ENCODE measurements at places on chromosomes 12 and 14. TPM values are rescaled to one million over a fixed set of nuclear protein-coding genes. Genes with fewer than 3 reads are reported as not detected.

The KCNH3 gene
- total RNA-seq = not detected

The MGST1 gene
- 21.2 TPM for total RNA-seq

The MYF6 gene
- total RNA-seq = 335 TPM

The DPF3 gene
- 23.0 TPM for total RNA-seq

The GPATCH2L gene
- total RNA-seq = 63.5 TPM

The AHNAK2 gene
- total RNA-seq = 2.0 TPM

The DYNLL1 gene
- 16.7 TPM for total RNA-seq

The RALGAPA1 gene
- 26.8 TPM for total RNA-seq

The CDKN1B gene
- 76.4 TPM for total RNA-seq

The PTPRQ gene
- total RNA-seq = 0.46 TPM

The DDX51 gene
- 5.8 TPM for total RNA-seq

The CPNE6 gene
- not detected for total RNA-seq

The CCDC198 gene
- total RNA-seq = not detected

The ASCL1 gene
- not detected for total RNA-seq

The TCL1B gene
- total RNA-seq = not detected

The KRR1 gene
- total RNA-seq = 26.8 TPM

The ALDH1L2 gene
- total RNA-seq = 1.9 TPM

The ATF7 gene
- total RNA-seq = 24.6 TPM

The CLEC12A gene
- not detected for total RNA-seq

The ITGA5 gene
- 32.3 TPM for total RNA-seq

The IFT43 gene
- 8.7 TPM for total RNA-seq

The PPP4R4 gene
- not detected for total RNA-seq

The DLK1 gene
- total RNA-seq = 5.1 TPM

The IL23A gene
- not detected for total RNA-seq

The EFS gene
- 0.31 TPM for total RNA-seq

The ASIC1 gene
- total RNA-seq = not detected

All from gastrocnemius medialis (tissue), 4 donors.